ENCODE measurements at places on chromosomes 3 and 15.
A peak's percentile ranks its signal among the peaks of the same experiment; 100 is the strongest.

GRCh38 chr15:77118882-77119321 is 48.0 kb upstream of the TSPAN3 start:
- peak; percentile 82 for DNase-seq

DNA sequence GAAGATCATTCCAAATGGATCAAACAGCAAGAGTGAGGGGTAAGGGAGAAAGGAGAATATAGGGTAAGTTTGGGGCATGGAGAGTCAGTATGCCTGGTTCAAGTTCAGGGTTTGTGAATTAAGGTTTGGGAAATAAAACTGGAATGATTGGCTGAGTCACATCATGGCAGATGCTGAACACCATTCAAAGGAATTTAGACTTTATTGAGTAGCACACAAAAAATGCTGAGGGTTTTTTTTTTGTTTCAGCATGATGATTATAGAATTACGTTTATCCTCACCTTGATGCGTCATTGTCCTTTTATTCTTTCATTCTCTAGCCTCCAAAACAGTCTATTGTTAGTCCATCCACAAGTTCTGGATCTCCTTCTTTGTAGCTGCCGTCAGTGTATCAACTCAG is 220.0 kb upstream of the UMPS start:
- no peak for DNase-seq

DNA sequence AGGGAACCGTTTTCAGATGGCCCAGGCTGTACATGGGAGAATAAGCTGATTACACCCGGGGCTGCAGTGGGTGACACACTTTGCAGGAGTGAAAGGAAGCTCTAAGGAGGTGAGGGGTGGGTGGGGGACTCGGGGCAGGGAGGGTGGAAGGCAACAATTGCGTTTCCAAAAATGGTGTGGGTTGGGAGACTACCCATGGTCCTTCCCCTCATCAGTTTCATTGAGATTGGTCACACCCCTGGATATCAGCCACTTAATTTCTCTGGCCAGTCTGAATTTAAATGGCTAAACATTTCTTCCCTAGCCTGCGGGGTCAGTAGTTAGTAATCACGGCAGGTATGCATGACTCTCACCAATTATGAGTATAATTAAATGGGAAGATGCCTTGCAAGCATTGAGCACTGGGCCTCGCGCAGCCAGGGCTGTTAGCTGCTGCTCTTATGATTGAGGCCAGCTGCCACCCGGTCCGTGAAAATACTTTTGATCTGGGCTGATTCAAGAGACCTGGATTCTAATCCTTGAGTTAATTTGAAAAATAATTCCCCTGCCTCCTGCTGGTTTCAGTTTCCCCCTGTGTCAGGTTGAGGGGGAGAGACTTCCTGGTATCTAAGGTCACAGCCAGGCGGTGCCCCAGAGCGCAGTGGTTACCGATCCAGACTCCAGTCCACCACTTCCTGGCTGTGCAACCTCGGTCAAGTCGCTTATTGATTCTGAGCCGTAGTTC is 23.3 kb downstream of the SLC6A6 start:
- DNase-seq: no peak

GRCh38 chr3:150296123-150296735 is 111.9 kb upstream of the TSC22D2 start:
- DNase-seq: no peak

GRCh38 chr3:141436180-141436579 is 50.6 kb upstream of the RASA2 start:
- no peak for DNase-seq

- DNase-seq: no peak
These were observed 281.0 kb upstream of the NR2E3 start for GRCh38 chr15:71529361-71529760.

DNA sequence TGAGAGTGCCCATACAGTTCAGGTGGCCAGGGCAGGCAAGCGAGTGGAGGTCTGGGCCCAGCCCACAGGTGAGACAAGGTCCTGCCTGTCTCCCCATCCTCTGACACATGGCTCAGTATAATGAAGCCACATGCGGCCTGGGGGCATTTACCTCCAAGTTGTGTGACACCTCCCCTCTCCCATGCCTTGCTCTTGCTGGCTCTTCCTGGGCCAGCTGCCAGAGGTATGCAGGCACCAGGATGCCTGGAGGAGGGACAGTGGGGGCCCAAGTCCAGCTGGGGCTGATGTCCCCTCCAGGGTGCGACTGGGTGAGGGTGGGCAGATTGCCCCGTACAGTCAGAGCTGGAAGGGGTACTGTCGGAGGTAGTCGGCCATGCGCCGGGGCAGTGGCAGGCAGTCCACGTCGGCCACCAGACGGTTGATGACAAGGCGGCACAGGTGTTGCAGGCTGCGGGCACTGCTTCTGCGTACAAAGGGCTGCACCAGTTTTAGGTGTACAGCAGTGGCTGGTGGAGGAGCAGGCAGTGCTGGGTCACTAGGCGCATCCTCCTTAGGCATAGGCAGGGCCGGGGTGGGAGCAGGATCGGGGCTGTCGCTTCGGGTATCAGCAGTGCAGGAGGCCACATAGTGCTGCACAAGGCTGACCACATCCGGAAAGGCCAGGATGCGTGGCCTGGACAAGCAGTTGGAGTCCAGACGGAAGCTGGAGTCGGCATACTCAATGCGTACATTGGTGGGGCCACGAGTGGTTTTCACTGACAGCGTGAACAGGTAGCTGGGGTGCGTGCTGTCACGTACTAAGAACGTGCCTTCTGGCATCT is 4.1 kb downstream of the CISH start:
- DNase-seq: no peak

GRCh38 chr3:77271306-77271705 is 231.4 kb downstream of the ROBO2 start:
- no peak for DNase-seq

GRCh38 chr15:85879334-85880163 is 84.8 kb upstream of the KLHL25 start:
- no peak for DNase-seq

GRCh38 chr3:193605876-193606275 is 12.9 kb downstream of the OPA1 start:
- DNase-seq: peak; percentile 70

DNA sequence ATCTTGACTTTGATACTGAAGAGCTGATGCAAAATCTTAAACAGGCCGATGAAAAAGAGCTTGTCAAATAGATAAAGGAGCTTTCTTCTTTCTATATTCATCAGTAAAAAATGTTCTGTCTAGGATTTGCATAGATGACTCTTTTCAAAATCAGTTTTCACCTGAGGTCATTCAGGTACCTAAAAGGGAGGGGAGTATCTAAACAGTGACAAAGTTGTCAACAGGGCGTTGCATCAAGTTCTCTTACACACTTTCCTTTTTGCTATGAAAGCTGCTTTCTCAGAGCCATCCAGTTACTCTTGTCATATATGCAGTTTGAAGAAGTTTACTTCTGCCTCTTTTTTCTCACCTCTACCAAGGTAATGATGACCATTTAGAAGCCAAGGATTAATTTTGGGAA is 60.0 kb downstream of the AKAP13 start:
- DNase-seq: no peak

DNA sequence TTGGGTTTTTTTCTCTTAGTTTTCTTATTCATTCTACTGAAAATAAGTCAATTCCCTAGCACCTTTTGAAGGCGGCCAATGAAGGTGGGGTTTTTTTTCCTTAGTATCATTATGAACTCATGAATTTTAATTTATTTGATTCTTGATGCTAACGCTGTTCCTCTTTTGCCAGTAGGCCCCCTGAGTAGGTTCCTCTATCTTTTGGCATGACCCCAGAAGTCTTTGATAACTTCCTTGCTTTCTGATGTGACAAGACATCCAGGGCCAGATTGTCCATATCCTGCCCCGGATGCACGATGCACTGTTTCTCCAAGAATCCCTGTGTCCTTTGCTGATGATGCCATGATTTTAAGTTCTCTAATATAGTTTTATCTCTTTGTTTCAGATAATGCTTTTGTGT is 20.6 kb downstream of the LRRK1 start:
- DNase-seq: no peak

- peak; percentile 10 for DNase-seq
These were observed 18.5 kb downstream of the SHQ1 start for GRCh38 chr3:72829701-72830100.

DNA sequence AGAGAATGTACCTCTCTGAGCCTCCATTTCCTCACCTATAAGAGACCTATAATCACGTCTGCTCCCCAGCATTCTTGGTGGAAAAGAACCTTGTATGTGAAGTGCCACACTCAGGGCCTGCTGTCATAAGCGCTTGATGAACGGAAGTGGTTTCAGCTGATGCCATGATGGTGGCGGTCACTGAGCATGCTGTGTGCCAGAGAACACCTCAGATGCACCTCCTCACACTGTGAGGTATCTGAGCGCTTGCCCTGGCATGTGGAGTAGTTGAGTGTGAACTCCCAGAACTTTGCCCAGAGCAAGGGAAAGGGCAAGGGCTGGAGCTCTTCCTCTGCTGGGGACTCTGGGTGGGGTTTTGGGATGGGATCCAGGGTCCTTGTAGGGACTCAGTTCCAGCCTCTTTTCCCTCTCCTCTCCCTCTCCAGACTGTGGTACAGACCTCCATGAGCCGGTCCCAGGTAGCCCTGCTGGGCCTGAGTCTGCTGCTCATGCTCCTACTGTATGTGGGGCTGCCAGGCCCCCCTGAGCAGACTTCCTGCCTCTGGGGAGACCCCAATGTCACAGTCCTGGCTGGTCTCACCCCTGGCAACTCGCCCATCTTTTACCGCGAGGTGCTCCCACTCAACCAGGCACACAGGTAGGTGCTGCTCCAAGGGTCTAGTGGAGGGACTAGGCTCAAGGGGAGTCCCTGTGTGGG is 2.7 kb downstream of the ABHD14A start:
- DNase-seq: no peak

DNA sequence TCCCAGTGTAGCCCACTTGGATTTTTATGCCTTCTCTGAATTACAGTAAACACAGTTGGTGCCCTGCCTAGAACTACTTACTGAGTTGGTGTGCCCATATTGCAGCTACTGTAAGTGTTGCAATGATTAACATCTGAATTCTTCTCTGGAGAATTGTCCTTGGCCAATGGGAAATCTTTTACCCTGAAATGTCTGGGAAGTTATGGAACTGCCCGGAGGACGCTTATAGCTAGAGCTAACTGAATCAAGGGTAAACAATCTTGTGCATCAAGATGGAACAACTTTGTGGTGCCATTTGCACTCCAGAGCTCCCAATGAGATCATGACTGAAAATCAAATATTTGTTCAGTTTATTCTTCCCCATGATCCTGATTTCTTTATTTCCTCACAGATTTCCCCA is 246.7 kb upstream of the CBLB start:
- DNase-seq: no peak

DNA sequence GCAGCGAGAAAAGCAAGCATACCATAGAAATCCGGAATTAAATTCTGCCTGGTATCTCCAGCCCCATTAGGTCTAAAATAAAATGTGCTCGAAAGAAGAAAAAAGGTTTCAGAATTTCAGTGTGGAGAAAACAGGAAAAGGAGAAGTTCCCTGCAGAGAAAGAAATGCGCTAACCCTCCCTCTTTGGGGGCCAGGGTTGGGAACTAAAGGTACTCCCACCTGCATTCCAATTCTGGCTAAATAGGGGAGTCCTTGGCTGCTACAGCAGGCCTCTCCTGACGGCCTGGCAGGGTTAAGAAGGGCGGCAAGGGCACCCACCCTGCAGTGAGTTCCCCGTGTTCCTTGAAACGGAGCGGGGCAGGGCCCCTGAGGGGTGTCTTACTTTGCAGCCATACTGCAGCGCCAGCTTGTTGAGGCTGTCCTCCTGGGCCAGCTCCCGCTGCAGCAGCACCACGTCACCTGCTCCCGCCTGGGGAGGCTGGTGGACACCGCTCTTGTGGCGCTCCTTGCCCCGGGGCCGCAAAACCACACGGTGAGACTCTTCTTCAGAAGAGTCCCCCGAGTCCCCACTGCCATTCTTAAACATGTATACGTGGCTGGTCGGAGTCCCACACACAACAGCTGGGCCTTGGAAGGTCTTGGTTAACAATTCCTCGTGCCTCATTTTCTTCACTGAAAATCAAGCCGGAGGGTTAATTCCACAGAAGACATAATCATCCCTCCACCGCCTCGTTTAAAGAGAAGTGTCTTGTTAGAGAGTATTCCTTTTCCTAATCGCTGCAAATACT is 1.7 kb downstream of the LYSMD4 start:
- no peak for DNase-seq

- DNase-seq: peak; percentile 50
These were observed 35.7 kb downstream of the CCDC80 start for GRCh38 chr3:112605285-112605684.

DNA sequence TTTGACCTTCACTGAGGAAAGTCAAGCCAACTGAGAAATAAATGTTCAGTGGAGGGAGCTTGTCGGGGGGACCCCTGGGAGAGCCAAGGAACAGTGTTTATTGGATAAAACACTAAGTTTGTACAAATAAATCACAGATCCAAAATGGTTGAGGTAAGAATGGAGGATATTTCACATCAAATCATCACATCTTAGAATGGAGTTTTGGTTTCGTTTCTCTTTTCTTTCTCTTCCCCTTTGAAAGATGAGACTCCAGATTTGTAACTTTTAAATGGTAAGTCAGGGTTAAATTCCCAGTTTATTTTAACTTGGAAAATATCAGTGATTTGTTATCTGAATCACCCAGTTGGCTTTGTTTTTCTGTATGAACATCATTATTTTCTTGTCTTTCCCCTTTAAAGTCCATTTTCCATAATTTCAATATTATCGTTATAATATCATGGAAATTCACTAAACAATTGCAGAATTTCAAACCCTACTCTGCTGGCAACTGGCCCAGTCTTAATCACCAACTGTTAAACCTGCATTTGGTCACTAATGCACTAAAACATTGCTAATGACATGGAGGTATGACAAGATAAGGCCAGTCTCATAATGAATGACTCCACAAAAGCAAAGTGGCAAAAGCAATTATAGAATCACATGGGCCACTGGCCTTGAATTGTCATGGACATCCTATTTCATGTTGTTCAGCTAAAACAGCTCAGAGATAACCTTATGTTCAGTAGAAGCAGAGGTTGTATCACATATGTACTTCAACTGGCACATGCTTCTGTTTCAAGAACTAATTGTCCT is 295.1 kb downstream of the SHOX2 start:
- no peak for DNase-seq

DNA sequence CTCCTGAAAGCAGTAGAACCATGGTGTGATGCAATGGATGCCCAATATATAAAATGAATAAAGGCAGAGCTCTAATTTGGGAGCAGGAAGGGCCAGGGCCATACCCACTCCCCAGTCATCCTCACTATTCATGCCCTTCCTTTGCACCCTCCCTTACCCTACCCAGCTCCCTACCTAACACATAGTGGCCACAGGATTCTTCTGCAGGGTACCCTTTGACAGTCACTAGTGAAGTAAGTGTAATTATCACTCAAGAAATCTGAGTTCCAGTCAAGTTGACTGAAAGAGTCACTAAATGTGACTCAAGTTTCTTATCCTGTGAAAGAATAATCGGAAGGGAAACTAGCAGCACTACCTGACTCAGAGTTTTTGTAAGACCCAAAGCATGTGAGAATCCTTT is 69.2 kb downstream of the RASA2 start:
- peak; percentile 34 for DNase-seq
